Brain microvascular endothelial cell (primary cell): ENCODE measurements at places on chromosomes 12 and 14.
A peak's percentile ranks its signal among the peaks of the same experiment; 100 is the strongest.

DNA sequence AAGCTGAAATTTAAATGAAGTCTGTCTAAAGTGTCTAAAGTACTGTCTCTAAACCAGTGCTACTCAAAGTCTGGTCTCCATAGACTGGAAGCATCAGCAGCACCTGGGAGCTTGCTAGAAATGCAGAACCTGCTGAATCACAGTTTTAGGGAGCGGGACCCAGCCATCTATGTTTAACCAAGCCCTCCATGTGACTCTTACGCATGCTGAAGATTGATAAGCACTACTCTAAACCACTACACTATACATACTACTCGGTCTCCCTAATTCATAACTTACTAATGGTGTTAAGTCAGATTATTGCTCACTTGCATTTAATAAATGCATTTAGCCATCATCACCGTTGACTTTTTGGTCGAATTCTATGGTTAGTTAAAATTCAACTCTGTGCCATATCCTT lies 88.8 kb downstream of the SLC25A21 start:
- DNase-seq, result no peak

- DNase-seq, result no peak
Observed at GRCh38 chr12:39915249-39915648, 190.6 kb downstream of the SLC2A13 start.

GRCh38 chr12:125512541-125513298 lies 447.5 kb downstream of the AACS start:
- no peak for DNase-seq

GRCh38 chr14:50860478-50861086 lies 11.3 kb upstream of the ABHD12B start:
- DNase-seq, result peak; percentile 83

DNA sequence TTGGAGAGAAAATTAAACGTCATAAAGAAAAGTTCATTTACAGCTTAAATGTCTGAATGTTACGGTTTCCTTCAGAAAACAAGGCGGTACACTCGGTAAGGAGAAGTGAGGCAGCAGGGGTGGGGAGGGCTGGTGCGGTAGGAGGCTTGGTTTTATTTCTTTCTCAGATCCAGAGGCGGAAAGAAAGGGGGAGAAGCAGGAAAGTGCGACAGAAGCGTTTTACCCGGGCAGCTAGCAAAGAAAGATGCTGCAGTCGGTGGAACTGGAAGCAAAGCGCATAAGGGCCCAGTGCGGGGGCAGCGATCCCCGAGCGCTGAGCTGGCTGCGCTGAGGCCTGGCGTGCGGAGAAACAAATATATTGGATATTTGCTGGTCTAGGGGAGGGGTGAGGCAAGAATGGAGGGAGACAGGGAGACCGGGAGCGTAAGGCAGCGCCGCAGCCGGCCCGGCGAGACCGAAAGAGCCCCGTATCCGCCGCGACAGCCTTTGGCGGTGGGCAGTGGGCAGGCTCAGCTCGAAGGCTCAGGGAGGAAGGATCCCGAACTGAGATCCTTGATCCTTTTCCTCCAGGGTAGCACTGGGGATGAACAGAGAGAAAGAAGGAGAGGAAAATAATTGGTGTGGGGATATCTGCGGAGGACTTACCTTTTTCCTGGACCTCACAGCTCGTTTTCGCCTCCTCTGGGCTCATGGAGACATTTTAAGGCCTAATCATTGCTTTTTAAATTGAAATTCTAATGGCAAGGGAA lies 6.4 kb upstream of the HOXC11 start:
- no peak for DNase-seq

- no peak for DNase-seq
Observed at GRCh38 chr14:81625343-81625742, 91.7 kb upstream of the SEL1L start.
